ENCODE measurements at places on chromosomes 4 and X.

- DNase-seq: no peak
These were observed 405.5 kb upstream of the NR3C2 start for GRCh38 chr4:148847544-148848255.

GRCh38 chrX:150692831-150693724 is at the start of gene MTMR1:
TSS of gene MTMR1 (plus strand) at chrX:150693396. CDS start at chrX:150693531, 135 bp downstream.
- DNase-seq: no peak

DNA sequence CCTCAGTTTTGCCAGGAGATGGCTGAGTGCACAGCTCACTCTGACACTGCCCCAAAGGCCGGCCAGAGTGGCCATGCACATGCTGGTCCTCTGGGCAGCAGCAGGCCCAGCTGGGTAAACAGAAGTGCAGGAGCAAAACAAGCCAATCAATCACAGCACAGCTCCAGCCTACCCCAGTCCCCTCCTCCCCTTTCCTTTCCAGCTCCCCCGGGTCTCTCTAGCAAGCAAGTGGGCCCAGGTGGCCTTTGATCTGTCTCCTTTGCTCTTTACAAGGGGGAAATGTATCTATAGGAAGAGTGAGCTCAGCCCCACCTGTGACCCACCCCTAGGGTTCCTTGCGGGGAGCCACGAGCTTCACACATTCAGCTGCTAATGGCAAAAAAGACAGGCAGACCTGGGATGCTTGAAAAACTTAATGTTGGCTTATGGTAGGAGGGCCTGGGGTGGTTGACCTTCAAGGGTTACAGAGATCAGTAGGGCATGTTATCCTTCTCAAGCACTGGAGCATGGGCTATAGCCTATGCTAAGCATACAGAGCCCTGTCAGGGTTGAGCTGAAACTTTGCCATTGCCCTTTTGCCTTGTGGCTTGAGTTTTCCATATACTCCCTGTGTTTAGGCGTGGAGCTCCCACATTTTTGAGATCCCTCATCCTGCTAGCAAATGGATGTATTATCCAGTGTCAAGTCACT is 57.8 kb upstream of the PLAC1 start:
- no peak for DNase-seq

GRCh38 chr4:52665592-52665991 is 6.5 kb upstream of the USP46 start:
- no peak for DNase-seq

DNA sequence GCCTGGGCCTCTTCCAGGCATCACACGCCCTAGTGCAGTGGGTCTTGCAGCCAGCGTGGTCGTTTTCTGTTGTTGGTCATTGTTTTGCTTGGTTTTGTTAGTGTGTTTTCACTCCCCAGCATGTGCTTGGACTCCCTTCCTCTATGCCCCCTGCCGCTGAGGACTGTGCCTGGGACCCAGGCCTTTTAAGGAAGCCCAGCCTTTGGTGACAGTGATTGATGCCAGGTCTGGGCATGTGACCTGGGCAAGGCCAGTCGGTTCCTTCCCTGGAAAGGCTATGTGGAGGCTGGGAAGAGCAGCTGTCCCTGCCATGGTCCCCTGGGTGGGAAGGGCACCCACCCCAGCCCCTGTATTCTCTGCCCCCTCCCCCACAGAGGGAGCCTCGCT is 8.8 kb upstream of the GRPEL1 start:
- DNase-seq: no peak

DNA sequence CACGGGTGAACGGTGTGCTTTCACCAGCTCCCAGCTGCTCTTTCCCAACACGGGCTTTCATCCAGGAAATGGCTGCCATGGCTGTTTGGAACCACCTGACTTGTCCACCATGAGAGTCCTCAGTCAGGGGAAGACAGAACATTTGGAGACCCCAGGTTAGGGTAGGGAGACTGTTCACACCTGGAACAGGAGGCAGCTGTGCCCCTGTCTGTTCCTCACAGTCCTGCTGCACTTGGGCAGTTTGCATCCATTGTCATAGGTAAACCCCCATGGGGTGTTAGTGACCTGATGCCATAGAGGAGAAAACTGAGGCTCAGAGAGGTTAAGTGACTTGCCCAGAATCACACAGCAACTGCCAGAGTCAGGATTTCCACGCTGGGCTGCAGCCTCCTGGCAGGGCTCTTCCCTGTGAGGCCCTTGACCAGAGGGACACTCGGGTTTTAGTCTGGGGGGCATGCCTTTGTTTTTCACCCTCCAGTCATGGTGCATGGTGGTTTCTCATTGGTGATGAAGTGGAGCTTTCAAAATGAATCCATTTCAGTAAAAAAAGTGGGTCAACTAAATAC is 54.5 kb downstream of the TRMT44 start:
- DNase-seq: no peak

- no peak for DNase-seq
These were observed 565.7 kb upstream of the FAT1 start for GRCh38 chr4:187289371-187289770.

- DNase-seq: no peak
These were observed 20.5 kb downstream of the SEL1L3 start for GRCh38 chr4:25842229-25842845.

GRCh38 chrX:121655276-121655675 is 607.9 kb downstream of the GLUD2 start:
- no peak for DNase-seq

- no peak for DNase-seq
These were observed 14.1 kb upstream of the SEC24D start for GRCh38 chr4:118849867-118850487.

DNA sequence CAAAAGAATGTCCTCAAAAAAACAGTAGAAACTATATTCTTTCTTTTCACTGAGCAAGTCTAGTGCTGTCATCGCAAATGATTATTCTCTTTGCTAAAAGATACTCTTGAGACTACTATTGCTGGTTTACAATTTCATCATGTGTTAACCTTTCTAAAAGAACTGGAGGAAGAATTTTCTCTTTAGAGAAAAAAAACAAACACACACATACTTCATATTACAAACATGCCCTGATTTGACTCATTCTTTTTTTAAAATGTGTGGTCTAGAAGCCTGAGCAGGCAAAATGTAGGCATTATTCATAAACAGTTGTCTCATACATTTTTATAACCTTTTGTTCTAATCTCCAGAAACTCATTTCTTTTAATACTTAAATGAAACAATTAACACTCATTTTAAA is 60.6 kb upstream of the FAT4 start:
- no peak for DNase-seq

GRCh38 chr4:107685740-107686139 is 34.3 kb downstream of the PAPSS1 start:
- no peak for DNase-seq

- no peak for DNase-seq
These were observed 19.1 kb upstream of the XK start for GRCh38 chrX:37666516-37666915.

GRCh38 chr4:147160908-147161513 is 215.3 kb upstream of the TTC29 start:
- DNase-seq: no peak

DNA sequence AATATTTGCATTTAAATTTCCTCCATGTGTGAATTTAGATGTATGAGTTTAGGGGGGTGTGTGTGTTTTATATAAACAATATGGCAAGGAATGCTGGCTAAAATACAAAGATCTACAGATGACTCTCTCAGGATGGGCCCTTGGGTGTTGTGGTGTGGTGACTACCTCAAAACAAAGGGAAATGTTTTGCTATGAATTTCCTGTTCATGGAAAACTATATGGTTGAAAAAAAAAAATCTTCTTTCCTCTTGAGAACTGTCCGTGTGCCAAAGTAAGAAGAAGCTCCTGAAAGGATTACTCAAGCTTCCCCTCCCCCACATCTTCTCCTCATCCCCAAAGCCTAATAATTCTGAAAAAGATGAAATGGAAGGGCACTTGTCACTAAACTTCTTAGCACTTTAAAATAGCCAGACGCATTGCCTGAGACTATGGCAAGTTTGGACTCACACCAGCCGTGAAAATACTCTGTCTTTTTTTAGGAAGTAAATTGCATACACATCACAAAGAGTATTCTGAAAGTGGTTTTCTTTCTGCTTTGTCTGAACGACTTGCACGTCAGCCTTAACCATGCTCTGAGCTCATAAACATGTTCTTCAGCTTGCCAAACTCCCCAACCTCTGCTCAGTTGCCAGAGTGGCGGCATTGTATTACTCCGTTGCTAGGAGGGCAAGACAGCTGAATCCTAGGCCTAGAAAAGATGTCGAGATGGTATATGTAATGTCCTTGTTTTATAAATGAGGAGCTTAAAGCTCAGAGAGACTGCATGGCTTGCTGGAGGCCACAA is 250.4 kb upstream of the JADE1 start:
- DNase-seq: no peak

GRCh38 chrX:151175283-151176062 is 911 bp upstream of the GPR50 start:
- DNase-seq: no peak

GRCh38 chr4:4990857-4991540 is 28.3 kb downstream of the CYTL1 start:
- DNase-seq: no peak

- DNase-seq: no peak
These were observed 578 bp upstream of the CORIN start for GRCh38 chr4:47838445-47838844.

DNA sequence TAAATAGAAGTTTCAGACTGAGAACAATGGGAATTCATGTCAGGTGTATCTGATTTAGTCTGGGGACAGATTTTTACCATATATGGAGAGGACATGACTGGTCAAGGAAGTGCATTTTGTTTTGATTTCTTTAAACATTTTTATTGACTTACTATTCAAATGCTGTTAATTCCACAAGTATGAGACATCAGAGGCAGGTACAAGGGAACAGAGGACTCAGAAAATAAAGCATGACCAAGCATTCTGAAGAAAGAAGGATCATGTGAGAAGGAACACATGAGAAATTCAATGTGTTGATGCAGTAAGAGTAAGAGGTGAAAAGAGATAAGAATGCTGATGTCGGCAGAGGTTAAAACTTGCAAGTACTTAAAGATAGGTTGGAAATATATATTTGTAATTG is 1452.6 kb downstream of the PCDH7 start:
- no peak for DNase-seq

GRCh38 chrX:122475306-122475705 is 708.8 kb upstream of the GRIA3 start:
- no peak for DNase-seq

GRCh38 chr4:54661686-54662085 is 3.9 kb downstream of the KIT start:
- DNase-seq: no peak

- DNase-seq: no peak
These were observed 73.2 kb upstream of the ITM2A start for GRCh38 chrX:79440336-79440735.

- DNase-seq: no peak
These were observed 274.4 kb downstream of the BANK1 start for GRCh38 chr4:102064747-102065442.

GRCh38 chr4:106370214-106370613 is 1.6 kb upstream of the GIMD1 start:
- DNase-seq: no peak

GRCh38 chrX:74325130-74326059 is 21.4 kb downstream of the ZCCHC13 start:
- DNase-seq: no peak

GRCh38 chr4:184039963-184040383 is 134.9 kb downstream of the STOX2 start:
- DNase-seq: no peak

DNA sequence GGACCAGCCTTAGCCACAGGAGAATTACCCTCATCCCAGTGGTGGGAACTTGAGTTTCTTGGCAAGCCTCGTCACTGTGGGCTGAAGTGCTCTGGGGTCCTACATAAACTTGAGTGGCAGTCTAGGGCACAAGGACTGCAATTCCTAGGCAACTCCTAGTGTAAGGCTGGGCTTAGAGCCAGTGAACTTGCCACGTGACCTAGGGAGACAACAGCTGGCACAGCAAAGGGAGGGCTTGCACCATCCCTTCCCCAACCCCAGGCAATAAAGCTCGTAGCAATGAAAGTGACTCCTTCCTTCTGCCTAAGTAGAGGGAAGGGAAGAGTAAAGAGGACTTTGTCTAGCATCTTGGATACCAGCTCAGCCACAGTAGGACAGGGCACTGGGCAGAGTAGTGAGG is 81.8 kb downstream of the TEX11 start:
- no peak for DNase-seq

DNA sequence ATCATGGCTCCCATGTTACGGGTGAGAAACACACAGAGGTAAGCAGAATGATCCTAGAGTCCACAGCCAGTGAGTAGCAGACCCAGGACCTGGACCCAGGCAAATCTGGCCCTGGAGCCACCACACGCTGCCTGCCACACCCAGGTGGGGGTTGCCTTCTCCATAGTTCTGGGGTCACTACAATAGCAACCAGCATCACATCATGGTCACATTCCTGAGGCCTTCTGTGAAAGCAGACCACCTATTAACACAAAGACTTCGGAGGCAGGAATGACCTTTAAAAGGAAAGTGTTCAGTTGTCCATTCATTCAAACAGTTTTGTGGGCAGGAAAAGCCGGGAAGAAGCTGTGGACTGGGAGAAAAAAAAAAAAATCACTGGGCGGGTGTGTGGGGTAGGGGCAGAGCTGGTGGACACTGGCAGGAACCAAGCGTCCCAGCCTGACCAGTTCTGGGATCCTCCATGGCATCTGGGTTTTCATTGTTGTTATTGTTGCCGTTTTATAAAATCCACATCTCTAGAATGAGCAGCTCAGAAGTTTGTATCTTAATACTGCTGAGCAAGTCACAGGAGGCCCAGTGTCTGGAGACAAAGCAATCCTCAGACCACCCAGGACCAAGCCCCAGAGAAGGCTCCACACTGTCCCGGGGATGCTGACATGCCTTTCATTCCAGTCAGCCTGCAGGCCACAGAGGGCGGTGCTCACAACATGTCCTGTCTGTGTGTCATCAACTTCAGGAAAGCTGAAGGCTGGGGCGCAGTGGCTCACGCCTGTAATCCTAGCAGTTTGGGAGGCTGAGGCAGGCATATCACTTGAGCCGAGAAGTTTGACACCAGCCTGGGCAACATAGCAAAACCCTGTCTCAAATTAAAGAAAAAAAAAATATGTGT is 67.0 kb downstream of the SEL1L3 start:
- no peak for DNase-seq

DNA sequence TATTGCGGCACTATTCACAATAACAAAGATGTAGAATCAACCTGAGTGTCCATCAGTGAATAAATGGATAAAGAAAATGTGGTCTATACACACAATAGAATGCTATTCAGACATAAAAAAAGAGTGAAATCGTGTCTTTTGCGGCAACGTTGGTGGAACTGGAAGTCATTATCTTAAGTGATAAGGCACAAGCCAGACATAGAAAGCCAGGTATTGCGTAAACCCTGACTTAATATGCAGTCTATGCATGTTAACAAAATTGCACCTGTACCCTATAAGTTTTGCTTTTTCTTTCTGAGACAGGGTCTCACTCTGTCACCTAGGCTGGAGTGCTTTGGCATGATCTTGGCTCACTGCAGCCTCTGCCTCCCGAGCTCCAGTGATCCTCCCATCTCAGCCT is 28.6 kb downstream of the KIAA0232 start:
- no peak for DNase-seq

DNA sequence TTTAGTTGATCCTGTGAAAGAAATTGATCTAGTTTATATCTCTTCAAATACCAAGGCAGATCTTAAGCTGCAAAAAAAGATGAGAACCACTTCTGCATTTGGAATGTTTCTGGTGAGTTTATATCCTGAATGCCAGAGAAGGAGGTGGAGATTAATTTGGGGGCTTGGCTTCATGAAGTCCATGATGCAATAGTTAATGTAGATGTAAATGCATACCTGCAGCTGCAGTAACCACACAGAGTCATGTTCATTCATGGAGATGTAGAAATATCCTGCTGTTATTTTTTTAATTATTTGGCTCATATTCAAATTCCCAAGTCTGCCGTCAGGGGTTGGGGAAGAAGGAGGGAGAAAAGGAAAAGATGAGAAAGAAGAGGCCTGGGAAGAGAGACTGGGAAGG is at the start of gene SULT1E1:
Gene SULT1E1, minus strand, starts transcription at position 94 of the 400 bp plus-strand sequence. CDS start 2,501 bp downstream, outside the sequence.
- DNase-seq: no peak

- DNase-seq: no peak
These were observed 71.1 kb upstream of the MSANTD1 start for GRCh38 chr4:3177905-3178304.

All from activated naive CD8-positive, alpha-beta T cell treated with anti-CD3 and anti-CD28 coated beads, Interleukin-2, amount 50 U/mL, for 16 hours (primary cell).